ENCODE measurements at places on chromosomes 13 and 19.

DNA sequence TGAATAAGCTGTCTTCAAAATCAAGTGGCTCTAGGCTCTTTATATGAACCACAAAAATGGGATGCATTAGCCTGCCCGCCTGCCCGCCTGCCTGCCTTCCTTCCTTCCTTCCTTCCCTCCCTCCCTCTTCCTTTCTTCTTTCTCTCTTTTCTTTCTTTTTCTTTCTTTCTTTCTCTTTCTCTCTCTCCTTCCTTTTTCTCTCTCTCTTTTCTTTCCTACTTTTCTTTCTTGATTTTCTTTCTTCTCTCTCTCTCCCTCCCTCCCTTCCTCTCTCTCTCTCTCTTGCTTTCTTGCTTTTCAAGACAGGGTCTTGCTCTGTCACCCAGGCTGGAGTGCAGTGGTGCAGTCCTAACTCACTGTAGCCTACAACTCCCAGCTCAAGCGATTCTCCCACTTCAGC lies 26.9 kb downstream of the F2RL3 start:
- DNase-seq: no peak

DNA sequence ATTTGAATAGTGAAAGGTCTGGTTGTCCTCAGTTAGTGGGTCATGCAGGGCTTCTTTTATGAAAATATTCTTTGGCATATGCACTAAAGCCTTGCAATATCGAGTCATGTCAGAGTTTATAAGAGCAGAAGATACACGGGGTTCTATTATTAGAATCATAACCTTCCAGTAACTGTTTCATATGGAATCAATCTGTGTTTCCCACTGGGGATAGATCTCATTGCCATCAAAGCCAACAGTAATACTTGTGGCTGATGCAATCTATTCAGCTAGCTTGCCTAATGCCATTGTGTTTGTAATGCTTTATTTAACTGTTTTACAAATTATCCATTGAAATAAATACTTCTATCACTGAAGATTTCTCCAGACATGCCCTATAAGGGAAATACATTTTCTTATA lies 746.9 kb upstream of the PCDH9 start:
- no peak for DNase-seq

DNA sequence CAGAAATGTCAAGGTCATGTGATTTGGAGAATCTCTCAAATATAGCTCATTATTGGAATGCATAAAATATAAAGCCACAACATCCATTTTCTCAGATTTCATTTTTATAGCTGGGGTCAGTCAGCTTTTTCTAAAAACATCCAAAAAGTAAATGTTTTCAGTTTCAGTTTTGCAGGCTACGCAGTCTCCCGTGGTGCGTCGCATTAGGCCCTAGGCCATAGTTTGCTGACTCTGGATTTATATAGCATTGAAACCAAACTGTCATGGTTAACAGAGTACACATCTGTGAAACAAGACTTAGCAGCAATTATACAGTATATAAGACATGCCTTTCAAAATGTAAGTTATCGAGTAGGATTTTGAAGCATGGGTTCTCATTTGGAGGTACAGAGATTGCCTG lies 140.0 kb downstream of the IRS2 start:
- DNase-seq: no peak

DNA sequence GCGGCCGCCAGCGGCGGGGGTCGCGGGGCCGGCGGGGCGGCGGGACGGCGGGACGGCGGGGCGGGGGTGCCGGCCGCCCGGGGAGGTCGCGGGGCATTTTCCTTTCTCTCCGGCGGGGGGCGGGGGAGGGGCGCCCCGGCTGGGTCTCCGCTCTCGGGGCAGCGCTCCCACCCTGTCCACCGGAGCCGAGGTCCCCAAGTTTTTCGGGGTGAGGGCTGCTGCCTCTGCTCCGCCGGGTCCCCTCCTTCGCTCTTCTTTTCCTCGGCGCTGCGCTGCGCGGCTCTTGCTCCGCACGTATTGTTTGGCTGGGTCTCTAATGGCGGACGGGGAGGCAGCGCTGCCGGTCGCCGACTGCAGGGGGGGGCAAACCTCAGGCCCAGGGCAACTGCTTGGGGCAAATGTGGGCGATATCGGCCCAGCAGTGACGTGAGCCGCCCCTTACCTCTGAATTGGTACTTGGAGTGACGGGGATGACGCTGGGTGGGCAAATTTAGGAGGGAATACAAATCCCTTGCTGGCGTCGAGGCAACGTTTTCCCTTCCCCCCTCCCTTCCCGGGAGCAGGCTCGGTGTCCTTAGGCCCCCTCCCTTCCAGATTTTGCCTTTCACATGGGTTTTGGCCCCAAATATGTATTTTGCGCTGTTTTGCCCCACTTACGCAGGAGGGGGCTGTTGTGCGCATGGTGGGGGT lies 759 bp downstream of the ZMYM2 start:
- DNase-seq: peak; percentile 83

- no peak for DNase-seq
These were observed 21.6 kb downstream of the GPR183 start for GRCh38 chr13:99285432-99286182.

- peak; percentile 84 for DNase-seq
These were observed at the start of gene ZNF835 for GRCh38 chr19:56671613-56671994. Gene ZNF835 (minus strand): TSS chr19:56671757. CDS start chr19:56665198, 6,559 bp downstream.

DNA sequence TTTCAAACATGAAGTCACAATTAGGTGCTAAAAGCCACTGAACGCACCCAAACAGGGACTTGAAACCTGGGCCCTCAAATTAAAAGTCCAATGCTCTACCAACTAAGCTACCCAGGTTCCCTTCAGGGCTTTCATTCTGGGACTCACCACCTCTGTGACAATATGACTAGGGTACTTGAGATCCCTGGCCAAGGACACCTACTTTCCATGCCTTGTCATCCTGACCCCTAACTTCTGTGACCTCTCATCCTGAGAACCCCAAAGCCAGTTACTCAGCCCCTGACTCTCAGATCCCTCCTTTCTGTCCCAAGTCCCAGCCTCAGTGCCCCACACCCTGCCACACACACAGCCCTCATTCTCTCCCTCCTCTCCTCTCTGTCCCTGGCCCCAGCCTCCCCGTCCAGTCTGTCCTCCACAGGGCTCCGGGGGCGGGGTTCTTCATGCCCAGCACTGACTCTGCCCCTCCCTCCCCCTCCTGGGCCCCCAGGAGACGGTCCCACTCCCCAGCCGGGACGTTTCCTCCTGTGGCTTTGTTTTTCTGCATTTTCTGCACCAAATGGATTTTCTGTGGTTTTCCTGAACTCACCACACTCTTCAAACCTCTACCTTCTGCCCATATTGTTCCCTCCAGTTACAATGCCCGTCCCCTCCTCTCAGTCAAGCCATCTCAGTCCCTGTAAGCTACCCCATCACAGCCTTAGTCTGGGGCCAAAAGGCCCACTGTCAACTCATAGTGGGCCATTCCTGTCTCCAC lies 7.0 kb downstream of the RCN3 start:
- DNase-seq: peak; percentile 42

- DNase-seq: no peak
These were observed 4.6 kb downstream of the CEACAM3 start for GRCh38 chr19:41801031-41801430.

DNA sequence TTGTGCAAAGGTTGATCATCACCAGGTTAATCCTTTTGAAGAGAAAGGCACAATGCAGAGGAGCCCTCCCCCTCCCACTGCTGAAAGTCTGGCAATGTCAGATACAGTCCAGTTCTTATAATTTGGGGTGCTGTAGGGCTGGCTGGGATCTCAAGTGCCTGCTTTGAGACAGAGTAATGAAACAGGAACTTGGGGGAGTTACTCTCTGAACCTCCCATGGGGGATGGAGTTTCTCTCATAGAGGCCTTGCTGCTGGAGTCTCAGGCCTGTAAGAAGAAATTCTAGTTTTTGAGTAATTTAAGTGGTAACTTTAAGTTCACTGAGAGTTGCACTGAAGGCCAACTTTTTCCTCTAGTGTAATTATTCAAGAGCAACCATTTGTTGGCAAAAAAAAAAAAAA lies 410.5 kb downstream of the KCNRG start:
- no peak for DNase-seq

DNA sequence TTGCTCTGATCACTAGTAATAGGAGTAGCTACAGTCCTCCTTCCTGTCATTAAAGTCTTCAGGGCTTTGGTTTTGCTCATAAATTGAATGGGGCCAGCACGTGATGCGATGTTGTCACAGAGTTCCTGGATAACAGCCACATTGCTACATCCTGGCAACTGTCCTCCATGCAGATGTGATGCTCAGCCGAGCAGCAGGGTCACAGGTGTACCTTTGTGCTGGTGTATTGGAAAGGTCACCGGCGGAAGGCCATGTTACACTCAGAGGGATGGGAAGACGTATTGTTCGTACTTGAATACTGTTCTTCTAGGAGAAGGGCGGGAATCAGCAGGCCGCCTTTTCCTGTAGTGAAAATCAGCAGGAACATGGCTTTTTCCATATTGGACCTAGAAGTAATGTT lies 713.8 kb upstream of the GPC6 start:
- DNase-seq: no peak

DNA sequence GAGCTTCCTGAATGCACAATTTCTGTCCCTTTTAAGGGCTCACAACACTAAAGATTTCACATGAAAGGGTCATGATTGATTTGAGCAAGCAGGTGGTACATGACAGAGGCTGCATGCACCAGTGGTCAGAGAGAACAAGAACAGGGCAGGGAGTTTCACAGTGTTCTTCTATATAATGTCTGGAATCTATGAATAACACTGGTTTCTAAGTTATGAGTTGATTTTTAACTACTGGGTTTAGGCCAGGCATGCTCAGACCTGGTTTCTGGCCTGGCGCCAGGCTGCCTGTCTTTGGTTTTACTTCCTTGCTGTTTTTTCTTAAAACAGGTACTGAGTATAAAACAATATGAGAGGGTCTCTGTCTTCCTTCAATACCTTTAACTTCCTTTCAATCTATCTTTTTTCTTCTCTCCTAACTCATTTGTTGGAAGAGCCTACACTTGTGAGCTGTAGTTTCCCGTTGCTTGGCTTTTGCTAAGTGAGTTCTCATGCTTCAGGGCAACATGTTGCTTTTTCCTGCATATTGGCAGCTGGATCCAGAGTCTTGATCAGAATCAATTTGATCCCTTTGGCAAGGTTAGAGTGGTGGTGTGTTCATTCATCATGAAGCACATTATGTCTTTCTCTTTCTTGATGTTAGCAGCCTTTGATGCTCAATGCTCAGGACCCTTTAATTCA lies 38.5 kb upstream of the FGF14 start:
- no peak for DNase-seq

GRCh38 chr19:55014714-55015113 lies 23.4 kb downstream of the GP6 start:
- DNase-seq: peak; percentile 19
